Eye (tissue), 1 donor: ENCODE measurements at places on chromosomes 2 and 18.

GRCh38 chr2:52141076-52141475, 1109.1 kb upstream of the NRXN1 start:
- DNase-seq = no peak

- no peak for DNase-seq
These were observed 33.9 kb upstream of the CCDC102B start for GRCh38 chr18:68764016-68764415.

DNA sequence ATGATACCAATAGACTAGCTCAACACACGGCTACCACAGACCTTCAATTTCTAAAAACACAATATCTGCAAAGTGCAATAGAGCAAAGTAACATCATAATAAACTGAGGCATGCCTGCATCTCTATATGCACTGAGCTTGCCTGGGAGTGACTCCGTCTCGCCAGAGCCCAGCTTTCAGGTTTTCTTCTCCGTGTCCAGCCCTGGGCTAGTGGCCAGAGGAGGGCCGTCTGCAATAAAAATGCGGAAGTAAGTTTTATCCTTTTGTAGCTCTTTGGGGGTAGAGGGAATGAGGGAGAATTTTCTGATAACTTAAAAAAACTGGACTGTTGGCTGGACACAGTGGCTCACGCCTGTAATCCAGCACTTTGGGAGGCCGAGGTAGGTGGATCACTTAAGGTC, 41.0 kb upstream of the GPR17 start:
- no peak for DNase-seq

DNA sequence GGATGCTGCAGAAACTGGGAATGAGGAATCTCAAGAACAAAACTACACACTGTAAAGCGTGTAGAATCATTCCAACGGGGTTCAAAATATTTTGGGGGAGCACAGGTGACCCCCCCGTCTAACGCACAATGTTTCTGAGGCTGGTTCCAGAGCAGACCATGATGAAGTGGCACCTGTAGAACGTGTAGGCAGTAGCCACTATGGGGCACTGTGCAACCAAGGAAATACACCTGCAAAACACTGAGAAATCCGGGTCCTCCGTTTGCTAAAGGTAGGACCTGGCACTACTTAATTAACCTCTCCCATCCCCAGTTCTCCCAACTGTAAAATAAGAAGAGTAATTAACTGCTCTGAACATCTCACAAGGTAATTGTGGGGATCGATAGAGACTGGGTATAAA, 22.6 kb downstream of the ST6GAL2 start:
- DNase-seq = no peak
